ENCODE measurements at places on chromosomes 3 and 15.
A peak's percentile ranks its signal among the peaks of the same experiment; 100 is the strongest.

DNA sequence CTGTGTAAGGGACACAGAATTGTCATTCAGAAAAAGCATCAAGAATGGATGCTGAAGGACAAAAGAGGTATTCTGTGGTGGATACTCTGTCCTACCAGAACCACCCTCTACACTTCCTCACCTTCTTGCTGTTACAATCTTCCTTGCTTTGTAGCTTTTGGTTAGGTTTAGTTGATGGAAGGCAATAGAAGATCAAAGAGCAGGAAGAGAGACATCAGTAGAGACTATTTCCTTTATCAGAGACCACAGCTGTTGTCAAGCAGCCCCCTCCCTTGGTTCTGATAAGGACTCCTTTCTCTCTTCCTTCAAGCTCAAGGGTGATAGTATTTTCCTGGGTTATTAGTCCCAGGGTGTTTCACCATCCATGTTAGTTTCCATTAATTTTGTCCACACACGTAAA, 84.7 kb upstream of the ALCAM start:
- no peak for DNase-seq

GRCh38 chr15:79815468-79815867, 81.3 kb downstream of the MTHFS start:
- peak; percentile 89 for DNase-seq

DNA sequence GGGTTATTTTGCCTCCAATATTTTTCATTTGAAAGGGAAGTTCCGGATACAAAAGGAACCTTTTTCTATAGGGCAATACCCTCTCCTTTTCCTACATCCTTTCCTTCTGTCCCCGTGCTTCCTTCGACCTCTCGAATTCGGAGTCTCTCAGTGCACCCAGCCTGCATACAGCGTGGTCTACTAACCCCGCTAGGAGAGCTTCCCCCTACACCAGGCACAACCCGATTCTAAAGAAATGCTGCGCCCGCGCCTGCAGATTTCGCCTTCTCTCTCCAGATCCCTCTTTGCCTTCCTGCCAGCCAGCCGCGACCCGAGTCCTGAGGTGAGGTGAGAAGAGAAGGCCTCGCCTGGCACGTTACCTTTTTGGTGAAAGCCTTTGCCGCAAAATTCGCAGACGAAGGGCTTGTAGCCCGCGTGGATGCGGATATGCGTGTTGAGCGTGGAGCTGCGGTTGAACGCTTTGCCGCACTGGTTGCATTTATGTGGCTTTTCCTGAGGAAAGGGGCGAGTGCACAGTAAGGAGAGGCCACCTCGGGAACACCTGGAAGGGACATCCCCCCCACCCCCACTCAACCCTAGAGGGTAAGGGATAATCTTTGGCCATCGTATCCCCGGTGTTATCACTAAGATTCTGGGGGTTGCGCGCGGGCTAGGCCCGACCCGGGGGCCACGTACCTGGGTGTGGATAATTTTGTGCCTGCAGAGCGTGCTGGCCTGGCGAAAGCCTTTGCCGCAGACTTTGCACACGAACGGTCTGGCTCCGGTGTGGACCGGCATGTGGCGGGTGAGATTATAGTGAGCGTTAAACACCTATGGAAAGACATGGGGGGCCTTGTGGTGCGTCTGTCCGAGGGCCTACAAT, 2.3 kb downstream of the FEZF2 start:
- DNase-seq, result no peak

GRCh38 chr3:46512191-46512749, 14.5 kb downstream of the RTP3 start:
- no peak for DNase-seq

GRCh38 chr3:149292666-149293065, 40.8 kb downstream of the TM4SF18 start:
- no peak for DNase-seq

DNA sequence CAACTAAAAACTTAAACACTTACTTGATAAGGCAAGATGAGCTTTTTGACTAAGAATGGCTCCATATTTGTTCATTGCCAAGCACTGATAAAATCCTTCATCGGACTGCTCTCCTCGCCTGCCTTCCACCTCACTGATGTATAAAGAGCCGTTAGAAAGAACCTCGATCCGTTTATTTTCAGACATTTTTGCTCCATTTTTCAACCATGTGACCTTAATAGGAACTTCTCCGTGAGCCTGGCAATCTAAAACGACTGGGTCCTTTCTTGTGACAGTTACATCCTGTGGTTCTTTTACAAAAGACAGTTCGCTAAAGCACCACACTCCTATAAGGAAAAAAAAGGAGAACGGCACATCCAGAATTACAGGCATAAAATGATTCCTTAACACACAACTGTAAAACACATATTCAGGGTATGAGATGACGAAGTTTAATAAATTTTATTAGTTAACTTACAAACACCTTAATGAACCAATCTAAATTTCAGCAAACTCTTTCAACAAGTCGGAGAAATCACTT, 2.5 kb downstream of the PRTG start:
- DNase-seq, result no peak

DNA sequence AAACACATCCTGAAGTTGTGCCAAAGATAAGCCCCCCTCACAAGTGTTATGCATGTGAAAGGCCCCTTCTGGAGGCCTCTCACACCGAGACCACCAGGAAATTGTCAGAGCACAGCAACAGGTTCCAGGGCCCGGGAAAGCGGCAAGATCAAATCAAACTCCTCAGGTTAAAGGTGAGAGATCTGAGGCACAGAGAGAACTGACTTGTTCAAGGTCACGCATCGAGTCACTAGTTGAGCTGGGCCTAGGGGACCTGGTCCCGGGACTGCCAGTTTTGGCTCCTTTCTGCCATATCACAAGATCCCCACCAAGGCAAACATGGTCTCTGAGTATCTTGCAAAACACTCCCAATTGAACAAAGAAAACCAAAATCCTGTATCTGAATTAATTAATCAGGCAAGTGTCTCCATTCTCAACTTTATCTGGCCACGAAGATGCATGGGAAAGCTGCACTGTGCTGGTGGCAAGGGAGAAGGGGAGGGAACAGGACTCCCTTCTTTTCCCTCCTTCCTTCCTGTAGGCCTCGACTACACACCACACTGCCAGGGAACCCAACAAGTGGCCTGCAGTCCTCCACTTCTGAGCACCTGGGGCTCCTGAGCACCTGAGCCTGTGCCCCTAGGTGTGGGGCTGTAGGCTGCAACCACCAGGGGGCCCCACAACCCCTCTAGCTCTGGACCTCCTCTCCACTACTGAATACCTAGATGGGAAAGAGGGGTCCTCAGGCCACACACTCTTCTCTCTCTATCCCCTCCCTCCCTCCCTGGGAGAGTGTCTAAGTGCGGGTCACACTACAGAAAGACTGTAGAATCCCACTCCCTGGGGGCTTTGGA, 37.3 kb downstream of the ANP32A start:
- DNase-seq, result no peak

GRCh38 chr3:170180079-170180907, 1.2 kb downstream of the PHC3 start:
- DNase-seq, result no peak

DNA sequence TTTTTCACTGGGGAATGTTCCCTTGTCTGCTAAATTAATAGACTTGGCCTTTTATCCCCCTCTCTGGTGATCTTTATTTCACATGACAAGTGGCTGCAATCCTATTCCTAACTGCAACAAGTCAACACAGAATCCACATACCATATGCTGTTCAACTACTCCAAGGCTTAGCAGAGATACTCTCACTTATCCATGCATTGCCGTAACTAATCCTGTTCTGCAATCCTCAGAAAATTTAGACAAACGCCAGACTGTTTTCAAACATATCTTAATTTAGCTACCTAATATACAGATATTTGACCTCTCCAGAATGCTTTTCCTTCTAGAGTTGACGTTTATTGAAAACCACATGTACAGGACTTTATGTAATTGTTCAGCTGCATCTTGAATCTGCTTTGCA, 37.9 kb downstream of the EID1 start:
- DNase-seq, result peak; percentile 84

GRCh38 chr15:68585574-68586273, 6.9 kb downstream of the CORO2B start:
- no peak for DNase-seq

DNA sequence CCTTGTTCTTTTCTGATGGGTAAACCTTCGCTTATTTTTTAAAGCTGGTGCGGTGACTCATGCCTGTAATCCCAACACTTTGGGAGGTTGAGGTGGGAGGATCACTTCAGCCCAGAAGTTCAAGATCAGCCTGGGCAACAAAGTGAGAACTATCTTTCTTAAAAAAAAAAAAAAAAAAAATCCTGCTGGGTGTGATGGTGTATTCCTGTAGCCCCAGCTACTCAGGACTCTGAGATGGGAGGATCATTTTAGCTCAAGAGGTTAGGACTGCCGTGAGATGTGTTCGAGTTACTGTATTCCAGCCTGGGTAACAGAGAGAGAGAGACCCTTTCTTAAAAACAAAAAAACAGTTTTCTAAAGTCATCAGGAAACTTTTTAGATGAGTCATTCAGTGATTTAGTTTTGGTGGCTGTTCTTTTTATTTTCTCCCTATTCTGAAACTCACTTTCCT, 37.7 kb downstream of the SLMAP start:
- no peak for DNase-seq

GRCh38 chr3:195013411-195014361, 257.3 kb downstream of the XXYLT1 start:
- DNase-seq, result no peak

DNA sequence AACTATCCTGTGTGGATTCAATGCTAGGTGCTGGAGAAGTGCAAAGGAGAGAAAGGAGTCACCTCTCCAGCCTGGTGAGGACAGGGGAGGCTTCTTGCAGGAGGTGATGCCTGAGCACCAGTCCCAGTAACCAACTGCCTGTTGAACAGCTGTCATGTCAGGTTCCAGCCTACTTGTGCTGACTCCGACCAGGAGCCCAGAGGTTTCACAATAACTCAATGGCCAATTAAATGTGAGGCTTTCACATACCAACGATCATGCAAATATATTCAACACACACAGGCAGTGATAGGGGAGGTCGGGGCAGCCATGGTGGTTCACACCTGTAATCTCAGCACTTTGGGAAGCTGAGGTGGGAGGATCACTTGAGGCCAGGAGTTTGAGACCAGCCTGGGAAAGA, 7.7 kb downstream of the SORD start:
- DNase-seq, result no peak

- no peak for DNase-seq
Observed at GRCh38 chr3:152232001-152232400, 36.7 kb upstream of the MBNL1 start.

DNA sequence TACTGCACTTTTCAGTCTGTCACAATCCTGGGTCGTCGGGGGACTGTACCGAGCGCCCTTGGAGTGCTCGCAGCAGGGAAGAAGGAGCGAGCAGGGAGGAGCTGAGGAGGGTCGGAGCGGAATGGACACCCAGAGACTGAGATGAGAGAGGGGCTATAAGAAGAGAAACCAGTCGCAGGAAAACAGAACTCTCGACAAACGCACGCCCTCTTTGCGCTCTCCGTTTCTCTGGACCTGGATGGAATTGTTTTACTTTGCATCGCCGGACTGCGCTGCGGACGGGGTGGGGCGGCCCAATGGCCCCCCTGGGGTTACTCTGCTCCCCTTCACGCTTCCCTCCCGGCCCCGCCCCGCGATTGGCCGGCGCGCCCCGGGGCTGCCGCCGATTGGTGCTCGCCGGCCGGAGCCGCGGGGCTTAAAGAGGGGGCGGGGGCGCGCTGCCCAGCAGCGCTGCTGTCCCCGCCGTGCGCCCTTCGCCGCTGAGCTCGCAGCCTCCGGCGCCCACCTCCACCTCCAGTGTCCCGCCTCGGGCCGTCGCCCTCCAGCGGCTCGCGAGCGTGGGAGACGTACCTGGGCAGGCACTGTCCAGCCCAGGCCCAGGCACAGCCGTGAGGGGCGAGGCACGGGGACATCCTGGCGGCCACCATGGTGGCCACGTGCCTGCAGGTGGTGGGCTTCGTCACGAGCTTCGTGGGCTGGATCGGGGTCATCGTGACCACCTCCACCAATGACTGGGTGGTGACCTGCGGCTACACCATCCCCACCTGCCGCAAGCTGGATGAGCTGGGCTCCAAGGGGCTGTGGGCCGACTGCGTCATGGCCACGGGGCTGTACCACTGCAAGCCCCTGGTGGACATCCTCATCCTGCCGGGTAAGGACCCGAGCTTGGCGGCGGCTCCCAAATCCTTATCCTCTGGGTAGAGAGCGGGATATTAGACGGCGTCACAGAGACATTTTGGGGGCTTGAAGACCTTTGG, at the start of gene CLDN11:
Gene CLDN11, plus strand, starts transcription at position 447 of the 977 bp plus-strand sequence. Its CDS starts 199 bp downstream, at position 646.
- peak; percentile 12 for DNase-seq

GRCh38 chr15:91408476-91409076, 308.5 kb downstream of the SV2B start:
- DNase-seq, result no peak

DNA sequence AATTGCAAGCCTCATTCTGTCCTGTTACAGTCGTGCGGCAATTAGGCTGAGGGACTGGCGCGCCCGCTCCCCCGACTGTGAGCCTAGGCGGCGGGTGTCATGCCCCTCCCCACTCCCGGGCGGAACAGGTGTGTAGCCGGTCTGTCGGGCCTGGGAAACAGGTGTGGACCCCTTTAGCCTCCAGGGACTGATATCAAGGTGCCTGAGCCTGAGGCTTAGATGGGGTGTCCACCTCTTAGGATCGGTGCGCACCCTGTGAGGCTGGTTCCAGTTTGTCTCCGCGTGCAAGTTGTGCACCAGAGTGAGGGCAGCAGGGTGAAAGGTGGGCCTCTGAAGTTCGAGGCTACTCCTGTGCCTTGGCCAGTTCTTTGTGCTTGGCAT, 686 bp downstream of the VPS8 start:
- DNase-seq, result no peak

GRCh38 chr3:174907027-174907426, 47.9 kb downstream of the NAALADL2 start:
- DNase-seq, result no peak

DNA sequence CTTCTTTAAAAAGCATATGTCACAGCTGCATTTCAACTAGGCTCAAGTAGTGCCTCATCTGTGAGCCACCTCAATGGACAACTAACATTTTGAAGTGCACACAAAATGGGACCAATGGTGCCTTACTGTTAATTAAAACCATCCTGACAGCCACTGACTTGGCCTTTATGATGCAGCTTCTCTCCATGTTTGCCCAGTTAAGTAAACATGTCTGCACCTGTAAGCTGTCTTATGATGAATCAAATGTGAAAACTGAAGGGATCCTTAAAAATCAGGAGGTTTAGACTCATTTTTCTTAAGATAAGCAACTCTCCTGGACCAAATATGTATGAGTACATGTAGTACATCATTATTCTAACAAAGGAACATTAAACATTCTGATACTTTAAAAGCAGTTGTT, 861.6 kb downstream of the ROBO1 start:
- peak; percentile 93 for DNase-seq

DNA sequence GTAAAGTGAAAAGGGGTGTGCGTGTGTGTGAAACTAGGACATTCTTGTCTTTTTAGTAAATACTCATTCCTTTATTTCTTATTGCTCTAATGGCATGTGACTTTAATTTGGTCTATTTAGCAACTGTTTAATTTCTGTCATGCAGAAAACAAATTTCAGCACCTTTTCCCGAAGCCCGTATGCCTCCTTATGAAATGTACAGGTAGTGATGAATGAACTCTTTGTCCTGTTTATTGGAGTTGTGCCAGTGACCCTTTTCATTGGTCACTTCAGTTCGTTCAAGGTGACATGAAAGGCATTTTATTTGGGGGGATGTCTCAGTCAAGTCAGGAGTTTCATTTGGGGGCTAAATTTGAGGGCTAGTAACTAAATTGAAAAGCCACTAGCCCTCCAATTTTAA, 55.2 kb downstream of the ITPR1 start:
- DNase-seq, result no peak

GRCh38 chr15:86317384-86317740, 237.7 kb downstream of the AGBL1 start:
- DNase-seq, result no peak

Data from NCI-H524 treated with DMSO at 0.1 percent for 48 hours (cell line).